ENCODE measurements at places on chromosomes 16 and 17.

DNA sequence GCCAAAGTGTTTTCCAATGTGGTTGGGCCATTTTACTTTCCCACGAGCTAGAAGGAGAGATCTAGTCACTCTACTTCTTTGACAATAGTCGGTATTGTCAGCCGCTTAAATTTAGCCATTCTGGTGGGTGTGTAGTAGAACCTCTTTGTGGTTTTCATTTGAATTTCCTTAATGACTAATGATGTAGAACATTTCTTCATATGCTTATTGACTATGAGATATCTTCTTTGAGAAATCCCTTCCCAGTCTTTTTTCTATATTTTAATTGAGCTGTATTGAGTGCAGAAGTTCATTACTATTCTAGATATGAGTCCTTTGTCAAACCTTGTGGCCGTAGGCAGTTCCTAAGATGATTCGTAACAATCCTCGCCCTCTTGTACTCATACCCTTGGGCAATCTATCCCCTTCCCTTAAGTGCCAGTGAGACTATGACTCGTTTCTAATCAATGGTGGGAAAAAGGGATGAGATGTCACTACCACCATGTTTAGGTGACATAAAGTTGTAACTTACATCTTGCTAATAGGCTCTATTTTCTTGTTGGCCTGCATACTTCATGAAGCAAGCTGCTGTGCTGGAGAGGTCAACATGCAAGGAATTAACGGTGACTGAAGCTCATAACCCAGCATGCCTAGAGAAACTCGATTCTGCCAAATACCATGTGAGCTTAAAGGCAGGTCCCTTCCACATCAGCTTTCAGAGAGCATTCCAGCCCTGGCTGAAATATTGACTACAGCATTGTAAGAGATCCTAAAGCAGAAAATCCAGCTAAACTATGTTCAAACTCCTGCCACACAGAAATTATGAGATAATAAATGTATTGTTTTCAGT lies 817.9 kb upstream of the SOX9 start:
- no peak for DNase-seq

- DNase-seq = no peak
Observed at GRCh38 chr17:13420418-13420826, 181.3 kb downstream of the HS3ST3A1 start.

- DNase-seq = peak; percentile 62
Observed at GRCh38 chr17:79840269-79840988, 1.2 kb upstream of the CBX4 start.

GRCh38 chr17:41917192-41917591 lies 1.6 kb downstream of the ACLY start:
- DNase-seq = peak; percentile 27

- no peak for DNase-seq
Observed at GRCh38 chr16:17193566-17194100, 277.1 kb downstream of the XYLT1 start.

GRCh38 chr16:67571464-67571863 lies 9.1 kb downstream of the CTCF start:
- DNase-seq = no peak

DNA sequence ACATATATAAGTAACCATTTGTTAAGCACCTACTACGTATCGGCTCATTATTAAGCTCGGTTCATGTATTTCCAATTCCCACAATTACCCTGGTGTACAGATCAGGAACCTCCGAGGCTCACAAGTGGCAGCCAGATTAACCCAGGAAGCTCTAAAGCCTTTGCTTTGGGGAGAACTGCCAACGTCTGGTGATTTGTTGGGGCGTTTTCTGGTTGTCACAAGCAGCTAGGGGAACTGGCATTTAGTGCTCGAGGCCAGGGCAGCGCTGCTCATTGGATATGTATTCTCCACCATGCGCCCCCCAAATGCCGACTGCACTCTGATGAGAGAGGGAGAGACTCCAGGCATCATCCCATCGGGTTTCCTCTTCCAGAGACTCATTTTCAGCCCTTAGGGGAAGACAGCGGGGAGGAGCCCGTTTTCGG lies 541 bp downstream of the ZNF18 start:
- peak; percentile 91 for DNase-seq

GRCh38 chr17:77131904-77132303 lies 8.9 kb upstream of the SEC14L1 start:
- DNase-seq = no peak

DNA sequence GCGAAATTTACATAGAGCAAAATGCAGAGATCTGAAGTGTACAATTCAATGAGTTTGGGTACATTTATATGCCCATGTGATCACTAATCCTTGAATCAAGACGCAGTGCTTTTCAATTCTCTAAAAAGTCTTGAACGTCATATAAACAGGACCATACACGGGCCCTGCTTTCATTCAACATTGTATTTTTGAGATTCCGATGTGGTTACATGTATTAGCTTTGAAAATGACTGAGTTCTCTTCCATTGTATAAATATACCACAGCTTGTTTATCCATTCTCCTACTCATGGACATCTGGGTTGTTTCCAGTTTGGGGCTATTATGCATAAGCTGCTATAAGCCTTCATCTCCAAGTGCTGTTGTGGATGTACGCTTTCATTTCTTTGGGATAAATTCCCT lies 45.5 kb downstream of the ZCCHC14 start:
- DNase-seq = no peak

Data from hematopoietic multipotent progenitor cell treated with erythropoietin and hydrocortisone succinate and interleukin-3 and kit ligand, for 4 days (in vitro differentiated cells).